Activated CD4-positive, alpha-beta T cell treated with anti-CD3 and anti-CD28 coated beads for 36 hours (primary cell): ENCODE measurements at places on chromosomes 4 and X.

DNA sequence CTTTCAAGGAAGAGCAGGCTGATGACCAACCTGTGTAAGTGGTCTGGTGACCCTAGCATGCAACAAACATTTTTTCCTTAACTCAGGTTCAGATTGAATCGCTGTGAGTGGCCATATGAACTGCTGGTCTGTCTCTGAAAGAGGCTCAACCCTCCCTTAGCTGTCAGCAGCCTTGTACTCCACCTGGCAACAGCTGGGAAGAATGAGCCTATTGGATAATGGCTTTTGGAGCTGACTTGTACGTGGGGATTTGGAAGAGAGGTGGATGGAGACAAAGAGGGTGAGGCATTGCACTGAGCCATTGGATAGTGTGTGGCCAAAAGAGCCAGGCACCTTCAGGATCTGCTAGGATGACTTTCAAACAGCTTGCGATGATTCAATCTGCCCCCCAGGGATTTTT is 35.7 kb upstream of the BMP15 start:
- DNase-seq: no peak

DNA sequence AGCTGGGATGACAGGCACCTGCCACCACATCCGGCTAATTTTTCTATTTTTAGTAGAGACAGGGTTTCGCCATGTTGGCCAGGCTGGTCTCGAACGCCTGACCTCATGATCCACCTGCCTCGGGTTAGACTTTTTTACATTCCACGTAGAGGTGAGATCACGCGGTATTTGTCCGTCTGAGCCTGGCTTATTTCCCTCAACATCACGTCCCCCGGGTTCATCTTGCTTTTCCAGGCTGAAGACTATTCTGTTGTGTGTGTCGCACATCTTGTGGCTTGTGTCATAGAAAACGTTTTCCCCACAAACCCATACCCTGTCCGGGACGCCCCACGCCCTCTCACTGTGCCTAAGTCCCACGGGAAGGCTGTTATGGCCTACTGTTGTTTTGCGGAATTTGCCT is 185.3 kb downstream of the CRLF2 start:
- peak; percentile 7 for DNase-seq

DNA sequence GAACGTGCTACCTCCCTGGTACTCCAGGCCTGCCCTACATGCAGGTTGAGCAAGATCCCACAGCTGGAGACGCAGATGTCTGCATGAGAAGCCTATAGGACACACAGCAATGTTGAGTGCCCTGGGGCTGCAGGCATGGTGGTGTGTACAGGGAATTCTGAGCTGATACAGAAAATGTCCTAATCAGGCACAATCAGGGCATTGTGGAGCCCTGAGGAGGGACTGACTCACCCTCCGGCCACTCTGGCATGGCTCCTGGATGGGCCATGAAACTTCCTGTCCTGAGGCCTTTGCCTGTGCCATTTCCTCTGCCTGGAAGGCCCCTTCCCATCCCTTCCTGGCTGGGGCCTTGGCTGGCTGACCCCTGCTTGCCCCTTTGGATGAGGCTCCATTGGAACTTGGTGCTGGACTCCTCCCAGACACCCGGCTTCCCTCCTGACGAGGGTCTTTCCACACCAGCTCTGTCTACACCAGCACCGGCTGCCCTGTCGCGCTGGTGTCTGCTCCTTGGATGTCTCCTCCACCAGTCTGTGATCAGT is 16.7 kb upstream of the AFAP1 start:
- no peak for DNase-seq

- DNase-seq: peak; percentile 26
These were observed 145.3 kb downstream of the ATRX start for GRCh38 chrX:77640702-77641101.

- DNase-seq: no peak
These were observed 391.5 kb upstream of the IGFBP7 start for GRCh38 chr4:57501720-57502119.

DNA sequence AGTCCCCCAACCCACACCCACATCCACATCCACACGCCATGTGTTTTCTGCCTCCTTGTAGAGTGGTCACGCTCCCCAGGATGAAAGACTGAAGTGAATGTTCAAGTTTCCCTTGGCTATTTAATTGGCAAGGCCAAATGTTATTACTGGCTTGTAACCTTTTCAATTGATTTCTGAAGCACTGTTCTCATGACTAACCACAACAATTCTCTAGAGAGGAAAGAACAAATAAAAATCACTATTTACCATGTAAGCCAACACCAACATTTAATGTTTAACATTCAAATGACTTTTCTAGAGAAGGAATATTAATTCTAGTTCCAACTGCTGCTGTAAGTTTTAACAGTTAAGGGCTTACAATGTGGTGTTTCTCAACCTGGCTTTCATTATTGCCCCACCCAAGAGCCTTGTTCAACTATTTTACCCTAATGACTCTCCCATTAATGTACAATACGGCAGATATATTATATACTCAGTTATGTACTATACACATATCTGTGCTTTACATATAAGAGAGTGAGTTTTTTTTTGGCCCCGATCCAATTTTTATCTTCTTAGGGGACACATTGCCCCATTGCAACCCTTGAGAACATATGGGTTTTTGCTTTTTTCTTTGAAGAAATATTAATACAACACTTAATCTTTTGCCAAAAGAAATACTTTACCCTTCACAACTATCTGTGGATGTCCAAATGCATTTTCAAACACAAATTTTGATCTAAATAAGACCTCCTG is 46.5 kb downstream of the RELL1 start:
- DNase-seq: no peak

DNA sequence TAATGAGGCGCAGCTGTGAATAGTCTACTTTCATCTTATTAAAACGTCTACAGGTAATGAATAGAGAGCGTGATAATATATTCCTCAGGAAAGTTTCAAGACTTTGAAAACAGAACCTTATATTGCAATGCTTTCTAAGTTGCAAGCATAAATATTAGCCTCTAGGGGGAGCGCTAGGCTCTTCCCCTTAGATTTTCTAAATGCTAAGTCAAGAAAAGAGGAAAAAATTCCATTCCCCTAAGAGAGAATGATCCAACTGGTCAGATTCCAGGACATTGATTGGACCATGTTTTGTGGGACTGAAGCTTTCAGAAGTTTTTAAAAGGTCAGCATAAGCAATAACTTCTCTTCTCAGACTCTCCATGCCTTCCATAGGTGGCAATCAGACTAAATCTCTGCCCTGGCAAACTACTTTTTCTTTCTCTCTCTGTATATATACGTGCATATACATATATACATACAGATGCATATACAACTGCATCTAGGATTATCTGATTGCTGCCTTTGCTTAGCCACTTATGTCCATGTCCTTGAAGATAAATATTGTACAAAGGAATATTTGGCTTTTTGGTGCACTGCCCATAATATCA is 492.9 kb downstream of the INPP4B start:
- no peak for DNase-seq

DNA sequence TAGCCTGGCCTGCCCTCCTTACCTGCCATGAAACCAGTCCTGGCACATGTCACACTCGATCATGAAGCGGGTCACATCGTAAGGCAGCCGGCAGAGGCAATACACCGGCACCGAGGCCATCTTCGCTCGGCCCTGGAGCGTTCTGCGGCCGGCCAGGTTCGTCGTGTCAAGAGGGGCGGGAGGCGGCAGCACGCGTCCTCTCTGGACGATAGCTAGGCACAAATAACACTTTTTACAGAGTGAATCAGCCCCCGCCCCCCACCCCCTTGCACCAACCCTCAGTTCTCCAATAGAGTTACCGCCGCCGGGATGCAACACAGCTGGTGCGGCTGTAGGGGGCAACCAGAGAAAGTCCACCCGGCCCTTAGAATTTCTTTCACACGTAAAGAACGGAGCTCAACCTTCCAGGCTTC is 1.7 kb downstream of the PHF8 start:
- peak; percentile 69 for DNase-seq

DNA sequence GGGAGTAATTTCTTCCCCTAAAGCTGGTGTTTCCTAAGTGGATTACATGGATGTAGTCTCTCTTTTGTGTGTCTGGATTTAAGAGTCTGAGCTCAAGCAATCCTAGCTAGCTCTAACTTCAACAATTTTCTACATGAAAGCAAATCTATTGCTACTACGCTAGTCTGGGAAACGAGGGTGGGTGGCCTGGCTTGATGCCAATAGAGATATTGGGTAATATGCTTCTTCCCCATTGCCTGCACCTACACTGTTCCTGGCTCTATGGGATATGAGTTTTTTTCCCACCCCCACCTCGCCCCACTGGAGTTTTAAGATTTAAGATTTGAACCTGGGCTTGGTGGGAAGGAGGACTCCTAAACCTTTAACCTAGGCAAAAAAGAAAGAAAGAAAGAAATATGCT is 158.8 kb downstream of the RBM46 start:
- no peak for DNase-seq

DNA sequence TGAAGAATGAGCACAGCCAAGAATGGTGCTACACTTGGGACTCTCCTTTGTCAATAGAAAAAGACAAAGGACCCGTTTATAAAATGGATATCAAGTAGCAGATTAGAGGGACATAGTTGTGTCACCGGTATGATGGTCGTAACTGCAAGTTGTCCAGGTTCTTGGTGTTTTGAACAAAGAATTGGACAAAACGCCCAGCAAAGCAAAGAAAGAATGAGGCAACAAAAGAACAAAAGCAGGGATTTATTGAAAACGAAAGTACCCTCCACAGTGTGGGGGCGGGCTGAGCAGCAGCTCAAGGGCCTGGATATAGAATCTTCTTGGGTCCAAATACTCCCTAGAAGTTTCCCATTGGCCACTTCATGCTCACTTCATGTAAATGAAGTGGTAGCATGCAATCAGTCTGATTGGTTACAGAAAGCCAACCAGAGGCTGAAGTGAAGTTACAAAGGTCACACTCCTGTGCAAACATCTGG is 54.7 kb downstream of the SHROOM3 start:
- peak; percentile 12 for DNase-seq

- peak; percentile 72 for DNase-seq
These were observed 92.5 kb upstream of the TEX13D start for GRCh38 chrX:124239911-124240310.

GRCh38 chr4:146029939-146030710 is 91.5 kb upstream of the ZNF827 start:
- peak; percentile 30 for DNase-seq

GRCh38 chr4:100796332-100796731 is 278.5 kb upstream of the EMCN start:
- DNase-seq: no peak

- DNase-seq: no peak
These were observed 33.9 kb downstream of the PDK3 start for GRCh38 chrX:24498975-24499374.

- peak; percentile 49 for DNase-seq
These were observed 1.3 kb downstream of the TBL1X start for GRCh38 chrX:9466124-9466495.

GRCh38 chr4:144174401-144175067 is 34.0 kb upstream of the GYPA start:
- peak; percentile 42 for DNase-seq

DNA sequence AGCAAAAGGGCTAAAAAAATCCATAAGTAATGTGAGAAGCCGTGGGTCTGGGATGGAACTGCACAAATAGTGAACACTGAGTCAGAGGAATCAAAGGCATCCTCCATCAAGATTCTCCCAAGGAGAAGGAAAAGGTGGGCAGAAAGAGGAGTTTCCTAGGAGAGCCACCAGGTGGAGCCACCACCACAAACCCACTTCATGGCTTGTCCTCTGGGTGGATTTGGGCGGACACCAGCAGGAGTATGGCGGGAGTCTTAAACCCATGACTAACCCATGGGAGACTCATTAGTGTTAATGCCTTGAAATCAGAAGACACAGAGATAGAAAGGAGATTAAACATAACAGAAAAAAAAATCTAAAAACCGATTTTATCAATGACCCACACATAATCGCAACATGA is 147.7 kb downstream of the SH3KBP1 start:
- DNase-seq: peak; percentile 61

DNA sequence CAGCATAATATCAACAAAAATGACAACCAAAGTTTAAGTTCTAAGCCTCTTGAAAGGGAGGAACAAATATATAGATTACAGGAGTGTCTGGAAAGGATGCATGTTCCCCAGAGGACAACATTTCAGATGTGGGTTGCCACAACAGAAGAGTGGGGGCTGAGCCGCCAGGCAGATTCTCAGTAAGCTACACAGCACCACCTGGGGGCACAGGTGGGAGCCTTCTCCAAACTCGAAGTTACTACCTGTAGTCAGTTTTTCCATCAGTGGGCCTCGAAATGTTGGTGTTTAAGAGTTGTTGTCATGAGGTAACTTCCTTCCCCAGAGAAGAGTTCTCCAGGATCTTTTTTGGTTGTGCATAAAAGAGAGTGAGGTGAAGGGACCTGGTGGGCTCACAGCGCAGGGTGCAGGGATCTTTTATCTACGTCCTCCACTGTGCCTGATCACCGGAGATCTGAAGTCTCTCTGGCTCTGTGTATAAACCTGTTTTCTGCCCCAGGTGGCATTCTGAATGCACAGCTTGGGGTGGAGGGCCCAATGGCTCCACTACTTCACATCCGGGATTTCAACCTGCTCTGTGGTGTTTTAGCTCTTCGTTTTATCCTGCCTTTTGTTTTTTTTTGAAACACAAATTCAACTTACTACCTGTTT is 58.4 kb upstream of the STS start:
- peak; percentile 58 for DNase-seq

GRCh38 chr4:104472766-104473165 is 21.9 kb downstream of the CXXC4 start:
- no peak for DNase-seq

GRCh38 chrX:20265726-20266681 is 705 bp downstream of the RPS6KA3 start:
- DNase-seq: peak; percentile 41

GRCh38 chrX:11241720-11242119 is 51.5 kb upstream of the AMELX start:
- DNase-seq: no peak

GRCh38 chrX:131365766-131366165 is 76.7 kb upstream of the IGSF1 start:
- no peak for DNase-seq

DNA sequence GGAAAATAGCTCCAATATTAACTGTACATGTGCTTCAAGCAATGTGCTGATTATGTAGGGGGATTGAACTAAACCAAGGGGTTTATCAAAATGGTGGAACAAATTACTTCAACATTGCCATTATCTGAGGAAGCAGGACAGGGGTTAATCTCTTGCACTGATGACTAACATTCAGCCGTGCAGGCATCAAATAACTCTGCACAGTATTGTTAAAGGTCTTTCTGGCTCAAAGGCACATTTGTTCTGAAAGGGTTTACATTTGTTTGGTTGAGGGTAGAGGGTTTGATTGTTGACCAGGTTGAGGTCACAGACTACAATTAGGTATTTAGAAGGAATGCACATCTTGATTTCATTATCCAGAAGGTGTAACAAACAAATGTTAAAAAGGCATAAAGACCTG is 32.2 kb upstream of the CCSER1 start:
- DNase-seq: no peak

DNA sequence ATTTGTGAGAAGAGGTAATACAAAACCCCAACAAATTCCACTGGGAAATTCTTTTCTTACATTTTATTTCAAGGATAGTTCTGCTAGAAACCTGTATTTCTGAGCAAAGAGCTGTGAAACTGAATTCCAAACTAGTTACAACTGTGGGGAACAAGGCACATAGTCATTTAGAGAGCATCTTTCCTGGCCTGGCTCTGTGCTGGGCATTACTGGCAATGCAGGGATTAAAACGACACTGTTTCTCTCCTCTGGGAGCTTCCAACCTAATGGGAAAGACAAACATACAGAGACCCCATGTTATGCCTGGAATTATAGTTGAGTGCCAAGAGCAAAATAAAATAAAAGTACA is 36.5 kb downstream of the SUPT20HL1 start:
- DNase-seq: no peak

- DNase-seq: no peak
These were observed 102.8 kb upstream of the OR13H1 start for GRCh38 chrX:131441033-131441432.
